Kidney epithelial cell (primary cell): ENCODE measurements at places on chromosomes 12 and 14.

- DNase-seq: no peak
Observed at GRCh38 chr12:97211416-97211930, 251.1 kb upstream of the RMST start.

DNA sequence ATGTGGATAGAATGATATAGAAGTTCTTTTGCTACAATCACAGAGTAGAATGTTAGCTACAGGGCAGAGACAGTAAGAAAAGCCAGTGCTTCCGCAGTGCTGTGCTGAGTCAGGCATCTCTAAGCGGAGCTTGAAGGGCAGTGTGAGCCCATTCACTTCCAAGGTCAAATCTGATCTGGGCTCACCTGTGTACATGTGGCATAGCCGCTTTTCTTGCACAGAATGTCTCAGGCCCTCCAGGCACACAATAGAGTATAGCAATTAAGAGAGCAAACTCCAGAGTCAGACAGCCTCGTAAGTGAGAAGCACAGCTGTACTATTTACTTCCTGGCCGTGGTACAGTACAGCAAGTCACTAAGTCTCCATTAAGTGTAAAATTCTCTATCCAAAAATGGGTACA lies 26.8 kb downstream of the CORO1C start:
- no peak for DNase-seq

DNA sequence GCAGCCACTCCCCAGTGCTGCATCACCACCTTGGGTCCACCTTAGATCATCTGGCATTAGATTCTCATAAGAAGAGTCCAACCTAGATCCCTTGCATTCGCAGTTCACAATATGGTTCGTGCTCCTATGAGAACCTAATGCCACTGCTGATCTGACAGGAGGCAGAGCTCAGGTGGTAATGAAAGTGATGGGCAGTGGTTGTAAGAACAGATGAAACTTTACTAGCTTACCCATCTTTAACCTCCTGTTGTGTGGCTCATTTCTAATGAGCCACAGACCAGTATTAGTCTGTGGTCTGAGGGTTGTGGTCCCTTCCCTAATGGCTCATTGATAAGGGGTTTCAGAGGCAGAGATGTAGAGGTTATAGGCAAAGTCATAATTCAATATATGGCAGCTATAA lies 615.9 kb upstream of the MIS18BP1 start:
- DNase-seq: no peak

DNA sequence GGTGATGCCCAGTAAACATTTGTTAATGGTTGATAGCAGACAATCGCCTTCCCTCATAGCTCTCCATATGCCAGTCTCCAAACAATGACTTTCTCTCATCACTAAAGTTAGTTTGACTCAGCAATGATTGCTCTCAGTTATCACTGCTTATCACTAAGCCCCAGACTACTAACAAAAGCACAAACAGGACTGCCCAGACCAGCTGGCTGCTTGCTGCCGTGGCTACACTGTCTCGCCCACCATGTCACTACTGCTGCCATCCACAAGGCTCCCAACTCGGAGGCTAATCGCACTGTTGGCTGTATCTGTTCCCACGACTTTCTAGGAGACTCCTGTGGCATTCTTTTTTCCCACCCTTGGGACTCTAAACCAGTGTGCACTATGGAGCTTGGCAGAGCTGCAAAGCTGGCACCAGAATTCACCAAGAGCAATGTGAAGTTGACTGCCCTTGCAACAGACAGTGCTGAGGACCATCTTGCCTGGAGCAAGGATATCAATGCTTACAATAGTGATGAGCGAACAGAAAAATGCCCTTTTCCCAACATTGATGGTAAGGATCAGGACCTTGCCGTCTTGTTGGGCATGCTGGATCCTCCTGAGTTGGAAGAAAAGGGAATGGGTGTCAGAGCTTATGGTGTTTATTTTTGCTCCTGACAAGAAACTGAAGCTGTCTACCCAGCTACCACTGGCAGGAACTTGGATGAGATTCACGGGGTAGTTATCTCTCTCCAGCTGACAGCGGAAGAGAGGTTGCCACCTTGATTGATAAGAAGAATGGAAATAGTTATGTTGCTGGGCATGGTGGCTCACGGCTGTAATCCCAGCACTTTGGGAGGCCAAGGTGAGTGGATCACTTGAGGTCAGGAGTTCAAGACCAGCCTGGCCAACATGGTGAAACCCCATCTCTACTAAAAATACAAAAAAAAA lies 27.1 kb upstream of the NR2C1 start:
- DNase-seq: no peak

DNA sequence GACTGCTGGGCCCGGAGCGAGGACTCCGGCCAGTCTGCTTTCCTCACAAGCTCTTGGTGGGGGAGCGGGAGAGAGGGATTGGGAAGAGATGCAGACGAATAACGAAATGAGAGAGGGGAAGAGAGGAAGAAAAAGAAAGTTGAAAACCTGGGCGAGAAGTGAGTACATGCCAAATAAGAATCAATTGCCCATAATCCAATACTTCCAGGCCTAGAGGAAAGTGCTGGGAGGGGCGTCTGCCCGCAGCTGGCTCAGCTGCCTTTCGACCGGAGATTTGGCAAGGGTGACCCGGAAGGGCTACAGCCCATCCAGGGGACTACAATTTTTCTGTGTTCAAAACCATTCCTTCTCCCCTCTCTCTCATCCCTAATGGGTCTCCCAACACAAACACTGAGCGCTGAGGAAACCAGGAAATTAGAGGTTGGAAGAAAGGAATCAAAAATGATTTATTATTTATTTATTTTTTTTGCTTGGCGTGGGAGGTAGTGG lies 4.9 kb downstream of the NKX2-1 start:
- DNase-seq: no peak

DNA sequence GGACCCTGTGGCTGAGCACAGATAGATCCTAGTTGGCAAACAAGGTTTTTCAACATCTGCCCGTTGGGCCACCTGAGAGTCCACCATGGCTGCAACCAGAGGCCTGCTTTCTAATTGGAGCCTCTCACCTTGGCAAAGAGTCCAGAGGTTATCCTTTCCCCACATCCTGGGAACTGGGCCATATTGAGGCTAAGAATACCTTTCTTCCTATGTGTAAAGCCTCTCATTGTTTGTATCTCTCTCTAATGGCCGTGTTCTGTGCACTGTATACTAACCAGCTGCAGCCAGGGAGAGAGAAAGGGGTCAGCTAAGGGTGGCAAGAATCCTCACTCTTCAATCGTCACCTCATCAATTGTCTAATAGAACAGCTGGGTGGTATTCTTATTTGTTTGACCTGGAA lies 79.1 kb upstream of the ST8SIA1 start:
- DNase-seq: no peak

DNA sequence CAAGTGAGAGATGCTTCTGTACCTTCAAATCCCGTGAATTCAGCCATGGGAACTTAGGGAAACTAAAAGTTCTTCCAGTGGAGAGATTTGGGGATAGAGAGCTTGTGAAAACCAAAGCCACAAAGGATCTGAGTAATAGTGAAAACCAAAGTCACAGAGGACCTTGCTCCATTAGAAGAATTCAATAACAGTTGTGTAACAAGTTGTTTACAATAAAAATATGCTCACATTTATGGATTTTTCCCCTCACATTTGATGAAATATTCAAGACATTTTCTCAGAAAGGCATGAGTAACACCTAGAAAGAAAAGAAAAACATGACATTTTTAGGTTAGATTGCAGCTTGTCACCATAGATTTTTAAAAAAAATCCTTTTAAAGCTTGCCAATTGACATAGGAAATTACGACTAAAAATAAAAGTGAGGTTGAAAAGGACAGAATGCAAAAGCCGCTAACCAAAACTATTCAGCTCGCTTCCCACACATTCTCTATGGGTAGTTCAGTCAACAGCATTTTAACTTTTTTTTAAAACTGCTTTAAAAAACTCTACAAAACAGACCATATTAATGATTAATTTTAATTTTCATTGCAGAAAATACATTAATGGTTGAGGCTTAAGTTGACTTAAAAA lies 113.2 kb downstream of the CAND1 start:
- DNase-seq: no peak

GRCh38 chr12:95615749-95616148 lies 64.5 kb upstream of the USP44 start:
- DNase-seq: no peak

DNA sequence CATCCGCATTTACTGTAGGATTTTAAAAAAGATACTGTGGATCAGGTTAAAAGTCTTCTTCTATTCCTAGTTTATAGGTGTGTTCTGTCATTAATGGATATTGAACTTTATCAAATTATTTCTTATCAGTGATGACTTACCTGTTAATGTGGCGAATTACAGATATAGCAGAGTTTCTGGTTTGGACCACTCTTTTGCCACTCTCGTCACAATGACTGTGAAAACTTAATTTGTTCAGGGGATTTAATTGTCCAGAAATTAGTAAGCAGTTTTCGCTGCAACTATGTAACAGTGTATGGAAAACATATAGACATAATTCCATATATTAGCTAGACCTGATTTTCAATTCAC lies 14.9 kb downstream of the COCH start:
- no peak for DNase-seq

DNA sequence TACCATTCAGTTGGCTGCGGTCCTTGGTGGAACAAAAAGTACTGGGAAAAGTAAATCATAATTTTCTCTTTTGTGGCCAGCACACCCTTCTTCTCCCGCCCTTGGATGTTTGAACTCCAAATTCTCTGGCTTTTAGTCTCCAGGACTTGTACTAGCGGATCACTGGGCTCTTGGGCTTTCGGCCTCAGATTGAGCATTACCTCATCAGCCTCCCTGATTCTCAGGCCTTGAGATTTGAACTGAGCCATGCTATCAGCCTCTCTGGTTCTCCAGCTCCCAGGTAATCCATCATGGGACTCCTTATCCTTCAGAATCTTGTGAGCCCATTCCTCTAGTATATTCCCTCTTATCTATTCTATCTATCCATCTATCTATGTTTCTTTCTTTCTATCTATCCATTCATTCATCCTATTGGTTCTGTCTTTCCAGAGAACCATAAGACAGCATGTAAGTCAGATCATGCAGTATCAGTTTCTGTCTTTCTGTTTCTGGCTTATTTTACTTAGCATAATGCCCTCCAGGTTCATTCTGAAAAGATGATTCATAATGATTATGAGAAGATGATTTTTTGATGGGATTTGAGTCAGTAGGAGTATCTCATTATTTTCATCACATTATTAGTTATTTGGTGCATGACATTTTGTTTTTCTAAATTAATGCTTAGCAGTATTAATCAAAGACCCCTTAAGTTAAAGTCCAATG lies 814.9 kb downstream of the LRFN5 start:
- DNase-seq: no peak

DNA sequence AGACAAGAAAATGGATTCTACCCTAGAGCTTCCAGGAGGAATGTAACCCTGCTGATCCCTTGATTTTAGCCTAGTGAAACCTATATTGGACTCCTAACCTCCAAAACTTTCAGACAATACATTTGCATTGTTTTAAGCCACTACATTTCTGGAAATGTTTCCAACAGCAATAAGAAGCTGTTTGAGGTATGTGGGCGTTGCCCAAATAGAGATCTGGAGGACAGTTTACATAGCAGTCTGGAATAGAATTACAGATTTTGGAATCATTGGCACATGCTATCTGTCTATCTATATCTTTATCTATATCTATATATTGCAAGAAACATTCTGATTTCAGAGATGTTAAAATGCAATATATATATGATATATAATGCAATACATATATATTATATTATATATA lies 42.4 kb upstream of the EGLN3 start:
- DNase-seq: no peak

- DNase-seq: no peak
Observed at GRCh38 chr12:110933326-110933974, 13.1 kb upstream of the MYL2 start.

GRCh38 chr14:92750994-92751400 lies 2.6 kb upstream of the LGMN start:
- no peak for DNase-seq

DNA sequence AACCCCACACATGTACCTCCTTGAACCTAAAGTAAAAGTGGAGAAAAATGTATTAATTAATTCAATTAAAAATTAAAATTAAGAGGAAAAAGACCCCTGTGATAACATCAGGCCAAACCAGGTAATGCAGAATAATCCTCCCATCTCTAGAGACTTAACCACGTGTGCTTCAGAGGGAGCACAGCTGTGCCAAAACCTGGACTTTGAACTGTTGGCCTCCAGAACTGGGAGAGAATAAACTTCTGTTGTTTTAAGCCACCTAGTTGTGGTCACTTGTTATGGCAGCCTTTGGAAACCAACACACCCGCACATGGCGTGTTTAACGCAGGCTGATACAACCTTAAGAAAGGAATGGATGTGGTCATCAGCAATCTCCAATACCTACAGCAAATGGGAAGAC lies 23.8 kb downstream of the OAS2 start:
- no peak for DNase-seq

- DNase-seq: no peak
Observed at GRCh38 chr12:87107270-87107669, 851.1 kb upstream of the MGAT4C start.

GRCh38 chr14:36241183-36241582 lies 64.7 kb upstream of the PTCSC3 start:
- DNase-seq: no peak

GRCh38 chr12:127455347-127456265 lies 811.4 kb upstream of the TMEM132C start:
- DNase-seq: no peak

DNA sequence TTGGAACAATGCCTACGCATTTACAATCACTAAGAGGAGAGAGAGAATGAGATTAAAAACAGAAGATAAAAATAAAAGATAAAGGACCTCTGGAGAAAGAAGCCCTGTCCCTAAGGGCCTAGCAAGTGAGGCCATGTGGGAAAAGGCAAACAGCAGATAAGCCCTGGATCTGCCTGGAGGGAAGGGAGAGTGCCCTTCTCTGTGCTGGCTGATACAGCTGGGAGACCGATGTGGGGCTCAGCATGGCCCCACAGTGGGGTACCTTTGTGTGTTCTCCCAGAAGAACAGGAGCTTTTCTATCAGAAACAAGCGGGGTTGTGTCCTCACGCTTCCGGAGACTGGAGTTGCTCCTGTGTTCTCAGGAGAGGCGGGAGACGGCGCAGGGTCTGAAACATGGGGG lies 59.9 kb downstream of the TMCC3 start:
- DNase-seq: no peak

DNA sequence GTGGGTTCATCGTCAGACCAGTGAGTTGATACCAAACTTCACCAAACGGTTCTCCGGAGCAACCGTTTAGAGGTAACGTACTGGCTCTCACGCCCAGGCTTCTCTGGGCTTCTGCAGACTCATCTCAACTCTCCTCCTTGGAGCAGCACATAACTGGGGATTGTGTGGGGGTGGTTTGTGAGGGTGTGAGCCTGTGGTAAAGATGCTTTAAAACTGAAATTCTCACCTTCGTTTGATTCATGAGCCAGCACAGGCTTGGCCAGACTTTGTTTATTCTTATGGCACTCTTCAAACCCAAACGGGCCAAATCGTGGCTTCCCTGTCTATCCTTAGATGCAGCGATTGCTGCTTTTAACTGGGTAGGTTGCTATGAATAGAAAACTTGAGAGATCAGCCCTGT lies 121.3 kb downstream of the SAMD4A start:
- no peak for DNase-seq

DNA sequence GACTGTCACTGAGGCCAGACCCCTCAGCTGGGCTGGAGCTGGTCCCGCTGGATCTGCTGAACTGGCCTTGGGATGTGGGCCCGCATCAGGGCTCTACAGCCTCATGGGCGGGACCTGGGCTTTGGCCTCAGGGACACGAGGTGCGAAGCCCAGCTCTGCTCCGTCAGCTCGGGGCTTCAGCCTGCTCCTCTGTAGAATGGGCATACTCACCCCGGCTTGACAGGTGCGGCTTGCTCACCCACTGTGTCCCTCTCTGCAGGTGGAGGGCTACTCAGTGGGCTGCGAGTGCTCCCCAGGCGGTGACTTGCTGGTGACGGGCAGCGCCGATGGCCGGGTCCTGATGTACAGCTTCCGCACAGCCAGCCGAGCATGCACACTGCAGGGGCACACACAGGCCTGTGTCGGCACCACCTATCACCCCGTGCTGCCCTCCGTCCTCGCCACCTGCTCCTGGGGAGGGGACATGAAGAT lies 57.6 kb downstream of the BEGAIN start:
- DNase-seq: no peak
